ENCODE measurements at places on chromosomes 3 and 15. TPM values are rescaled to one million over a fixed set of nuclear protein-coding genes. Genes with fewer than 3 reads are reported as not detected.

DNA sequence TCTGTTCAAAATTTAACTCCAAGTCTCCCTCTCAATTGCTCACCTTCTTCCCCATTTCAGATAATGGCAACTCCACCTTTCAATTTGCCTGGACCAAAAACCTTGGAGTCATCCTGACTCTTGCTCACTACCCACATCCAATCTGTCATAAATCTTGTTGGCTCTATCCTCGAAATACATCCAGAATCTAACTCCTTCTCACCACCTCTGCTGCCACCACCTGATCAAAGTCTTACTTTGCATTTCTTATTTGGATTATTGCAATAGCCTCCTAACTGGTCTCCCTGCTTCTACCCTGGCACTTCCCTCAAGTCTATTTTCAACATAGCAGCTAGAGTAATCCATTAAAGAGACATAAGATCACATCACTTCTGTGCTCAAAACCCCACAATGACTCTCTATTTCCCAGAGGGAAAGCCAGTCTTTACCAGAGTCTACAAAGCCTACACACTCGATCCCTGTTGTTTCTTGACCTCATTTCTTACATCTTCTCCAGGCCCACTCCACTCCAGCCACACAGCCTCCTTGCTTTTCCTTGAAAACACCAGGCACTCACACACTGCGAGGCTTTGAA is 86.6 kb downstream of the GPR156 start:
- DNase-seq: no peak

DNA sequence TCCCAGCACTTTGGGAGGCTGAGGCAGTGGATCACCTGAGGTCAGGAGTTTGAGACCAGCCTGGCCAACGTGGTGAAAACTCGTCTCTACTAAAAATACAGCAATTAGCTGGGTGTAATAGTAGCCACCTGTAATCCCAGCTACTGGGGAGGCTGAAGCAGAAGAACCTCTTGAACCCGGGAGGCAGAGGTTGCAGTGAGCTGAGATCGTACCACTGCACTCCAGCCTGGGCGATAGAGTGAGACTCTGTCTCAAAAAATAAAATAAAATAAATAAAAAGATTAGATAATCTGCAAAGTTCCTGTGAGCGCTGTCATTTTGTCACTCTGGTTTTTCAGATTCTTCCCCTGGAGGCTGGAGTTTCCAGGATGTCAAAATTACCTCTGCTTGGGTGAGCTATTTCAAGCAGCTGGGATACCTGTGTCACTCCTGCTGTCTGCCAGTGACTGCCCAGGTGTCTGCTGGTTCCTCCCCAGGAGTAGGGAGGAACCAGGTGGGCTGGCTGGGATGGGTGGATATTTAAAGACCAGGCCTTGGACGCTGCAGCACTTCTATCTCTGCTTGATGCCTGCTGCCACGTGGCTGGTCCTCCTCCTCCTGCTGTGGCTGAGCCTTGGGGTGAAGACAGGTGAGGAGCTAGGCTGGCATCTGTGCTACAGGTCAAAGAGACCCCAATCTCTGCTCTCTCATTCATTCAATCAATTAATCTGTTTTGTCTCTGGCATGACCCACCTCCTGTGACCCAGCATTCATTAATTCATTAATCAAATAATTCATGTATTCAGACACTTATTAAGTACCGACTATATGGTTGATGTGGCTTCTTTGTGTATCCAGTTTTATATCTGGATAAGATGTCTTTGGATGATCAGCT is 19.5 kb upstream of the MUC20 start:
- DNase-seq: no peak

DNA sequence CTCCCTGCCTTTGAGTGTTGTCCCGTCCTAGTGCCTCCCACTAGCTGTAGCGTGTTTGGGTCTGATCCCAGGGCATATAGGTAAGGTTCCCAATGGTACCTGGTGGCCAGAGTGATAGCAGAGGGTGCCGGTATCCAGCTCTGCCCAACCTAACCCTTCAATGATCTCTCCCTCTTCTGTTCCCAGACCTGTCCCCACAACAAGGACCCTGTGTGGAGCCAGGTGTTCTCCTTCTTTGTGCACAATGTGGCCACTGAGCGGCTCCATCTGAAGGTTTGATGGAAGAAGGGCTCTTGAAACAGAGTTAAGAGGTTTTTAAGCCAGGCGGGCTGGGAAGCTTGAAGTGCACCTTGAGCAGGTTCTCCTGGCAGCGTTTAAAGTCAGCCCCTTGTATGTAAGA is 35.5 kb downstream of the ESYT3 start:
- DNase-seq: no peak

The CRELD1 gene
- 23.8 TPM for total RNA-seq

Data from activated naive CD4-positive, alpha-beta T cell treated with anti-CD3 and anti-CD28 coated beads, Interleukin-2, amount 50 U/mL, for 72 hours (primary cell).